Omental fat pad (tissue), 4 donors: ENCODE measurements at places on chromosomes 11 and 22. TPM values are rescaled to one million over a fixed set of nuclear protein-coding genes. Genes with fewer than 3 reads are reported as not detected.

- DNase-seq: no peak
Measured at GRCh38 chr11:66841861-66842260, 1.4 kb upstream of the RCE1 start.

DNA sequence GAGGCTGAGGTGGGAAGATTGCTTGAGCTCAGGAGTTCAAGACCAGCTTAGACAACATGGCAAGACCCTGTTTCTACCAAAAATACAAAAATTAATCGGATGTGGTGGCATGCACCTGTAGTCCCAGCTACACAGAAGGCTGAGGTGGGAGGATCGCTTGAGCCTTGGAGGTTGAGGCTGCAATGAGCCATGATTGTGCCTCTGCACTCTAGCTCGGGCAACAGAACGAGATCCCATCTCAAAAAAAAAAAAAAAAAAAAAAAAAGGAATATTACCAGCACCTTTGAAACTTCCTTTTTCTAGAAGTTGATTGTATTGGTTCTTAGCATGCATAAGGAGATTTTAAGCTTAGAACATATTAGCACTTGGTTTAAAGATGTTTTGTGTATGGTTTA is 11.4 kb downstream of the CRKL start:
- DNase-seq: no peak

C22orf23 gene
- total RNA-seq: not detected

DNA sequence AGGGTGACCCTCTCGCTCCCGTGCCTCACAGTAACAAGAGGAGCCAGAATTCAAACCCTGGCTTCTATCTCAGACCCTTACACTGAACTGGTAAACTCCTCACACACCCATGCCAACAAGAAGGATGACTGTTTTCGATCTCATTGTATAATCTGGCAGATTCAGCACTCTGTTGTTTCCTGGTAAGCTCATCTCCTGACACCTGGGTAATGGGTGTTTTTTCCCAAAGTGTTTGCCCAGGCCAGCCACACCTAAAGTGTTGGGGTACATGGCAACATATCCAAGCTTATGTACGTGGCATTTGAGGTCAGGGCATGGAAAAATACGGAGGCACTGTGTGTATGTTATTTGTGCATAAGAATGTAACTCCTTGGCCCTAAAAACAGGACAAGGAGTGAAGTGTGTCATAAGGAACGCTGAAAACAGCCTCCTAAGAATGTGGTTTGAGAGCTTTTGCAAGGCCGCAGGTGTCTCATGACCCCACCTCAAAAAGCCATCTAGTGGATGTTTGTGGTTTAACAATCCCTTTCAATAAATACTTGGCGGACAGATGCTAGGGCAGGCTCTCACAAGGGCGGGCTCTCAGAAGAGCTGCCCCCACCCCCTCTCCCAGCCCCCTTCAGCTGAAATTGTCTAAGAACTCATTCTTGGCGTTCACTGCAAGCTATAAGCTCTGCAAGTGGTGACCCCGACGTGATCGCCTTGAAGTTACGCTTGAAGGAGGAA is at the start of gene MS4A15:
MS4A15 (plus strand) TSS at position 561 of the 726 bp plus-strand sequence. CDS start 6,867 bp downstream, outside the sequence.
- DNase-seq: no peak

- no peak for DNase-seq
Measured at GRCh38 chr11:19301361-19301760, 60.6 kb upstream of the E2F8 start.

DNA sequence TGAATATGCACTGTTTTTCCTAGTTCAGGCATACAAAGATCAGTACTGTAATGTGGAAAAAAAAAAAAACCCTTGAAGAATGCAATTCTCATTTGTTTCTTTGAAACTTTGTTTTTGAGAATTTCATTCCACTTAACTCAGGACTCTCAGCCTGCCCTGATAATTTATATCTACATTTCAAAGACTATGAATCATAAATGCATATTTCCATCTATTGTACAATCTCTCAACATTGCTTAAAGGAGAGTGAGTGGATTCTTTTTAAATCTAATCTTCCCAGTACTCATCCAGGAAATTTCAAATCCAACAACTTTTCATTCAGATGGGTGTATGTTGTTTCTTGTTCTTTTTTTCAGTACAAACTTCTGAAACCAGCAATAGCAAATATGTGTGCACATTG is 322.2 kb upstream of the DDI1 start:
- DNase-seq: no peak

KCNQ1OT1 gene
- 9.7 TPM for total RNA-seq

- no peak for DNase-seq
Measured at GRCh38 chr11:118057251-118058145, 19.4 kb upstream of the TMPRSS4 start.

HOATZ gene
- total RNA-seq: not detected

DNA sequence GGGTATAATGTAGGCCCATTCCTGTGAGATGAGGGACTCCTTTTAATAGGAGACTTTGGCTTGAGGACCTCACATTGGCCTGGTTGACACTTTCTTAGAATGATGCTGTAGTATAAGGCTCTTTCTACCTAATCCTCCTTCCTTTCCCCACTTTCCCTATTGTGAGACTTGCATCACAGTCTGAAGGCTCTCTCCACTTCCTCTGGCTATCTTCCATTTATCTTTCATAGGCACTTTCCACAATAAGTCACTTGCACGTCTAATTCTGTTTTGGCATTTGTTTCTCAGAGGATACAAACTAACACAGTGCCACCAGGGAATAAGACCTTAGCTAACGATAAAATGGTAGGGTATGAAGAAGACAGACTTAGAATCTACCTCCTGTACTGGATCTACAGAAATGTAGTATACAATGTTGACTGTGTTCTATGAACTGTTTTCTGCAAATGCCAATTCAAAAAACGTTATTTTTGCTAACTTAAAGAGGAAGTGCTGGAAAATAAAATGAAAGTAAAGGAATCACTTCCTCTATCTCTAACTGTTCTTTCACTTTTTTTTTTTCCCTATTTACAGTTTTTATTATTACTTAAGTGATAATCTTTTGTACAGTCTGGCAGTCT is 17.9 kb upstream of the PDE3B start:
- no peak for DNase-seq

- DNase-seq: no peak
Measured at GRCh38 chr11:70341881-70342429, 56.4 kb upstream of the CTTN start.

DNA sequence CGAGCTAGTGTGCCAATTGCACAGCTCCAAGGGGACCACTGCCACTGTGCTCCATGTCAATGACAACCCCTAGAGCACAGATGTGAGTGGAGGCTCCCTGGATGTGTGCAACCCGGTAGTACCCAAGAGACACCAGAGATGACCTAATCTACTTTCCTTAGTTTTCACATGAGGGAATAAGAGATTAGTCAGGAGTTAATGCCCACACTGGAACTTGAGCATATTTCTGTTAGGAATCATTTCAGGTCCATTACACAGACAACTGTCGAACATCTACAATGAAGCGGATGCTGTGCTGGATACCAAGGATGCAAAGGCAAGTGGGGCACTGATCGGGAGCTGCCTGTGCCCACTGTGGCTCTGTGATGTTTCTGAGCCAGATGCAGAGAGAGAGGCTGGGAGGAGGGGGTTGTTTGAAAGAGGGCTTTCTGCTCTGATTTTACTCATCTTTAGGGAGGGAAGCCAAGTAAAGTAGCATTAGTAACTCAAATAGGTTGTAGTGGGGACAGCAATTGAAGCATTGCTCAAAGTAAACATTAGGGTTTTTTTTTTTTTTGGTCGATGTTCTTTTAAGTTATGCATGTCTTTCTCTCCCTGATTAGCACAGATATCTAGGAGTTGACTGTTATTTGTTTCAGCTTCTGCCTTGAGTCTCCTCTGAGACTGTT is 82.5 kb upstream of the SORL1-AS1 start:
- no peak for DNase-seq

DNA sequence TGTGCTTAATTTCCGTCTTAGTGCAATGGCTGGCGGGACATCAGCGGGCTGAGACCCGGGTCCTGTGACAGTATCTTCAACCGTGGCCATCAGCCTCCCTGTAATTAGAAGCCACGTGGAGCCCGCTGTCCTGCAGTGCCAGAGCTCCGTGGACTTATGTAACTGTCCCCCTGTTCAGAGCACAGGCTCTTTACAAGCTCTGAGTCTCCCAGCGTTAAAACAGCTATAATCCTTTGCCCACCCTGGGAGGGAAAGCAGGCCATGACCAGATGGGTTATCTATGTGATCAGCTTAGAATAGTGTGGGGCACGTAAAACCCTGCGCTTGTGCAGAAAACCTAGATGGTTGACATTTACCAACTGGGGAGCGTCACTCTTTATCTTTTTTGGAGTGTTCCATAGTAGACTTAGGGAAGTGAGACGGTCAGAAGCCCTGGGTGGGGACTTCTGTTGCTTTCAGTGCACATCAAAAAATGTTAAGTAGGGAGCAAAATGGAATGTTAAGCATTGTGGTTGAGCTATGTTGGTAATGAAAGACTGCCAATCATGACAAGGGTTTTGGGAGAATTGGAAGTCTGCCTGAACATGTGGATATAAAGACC is 103.5 kb upstream of the CADM1 start:
- DNase-seq: no peak

GRCh38 chr11:125890447-125891100 is 3.1 kb downstream of the HYLS1 start:
- DNase-seq: no peak

DNA sequence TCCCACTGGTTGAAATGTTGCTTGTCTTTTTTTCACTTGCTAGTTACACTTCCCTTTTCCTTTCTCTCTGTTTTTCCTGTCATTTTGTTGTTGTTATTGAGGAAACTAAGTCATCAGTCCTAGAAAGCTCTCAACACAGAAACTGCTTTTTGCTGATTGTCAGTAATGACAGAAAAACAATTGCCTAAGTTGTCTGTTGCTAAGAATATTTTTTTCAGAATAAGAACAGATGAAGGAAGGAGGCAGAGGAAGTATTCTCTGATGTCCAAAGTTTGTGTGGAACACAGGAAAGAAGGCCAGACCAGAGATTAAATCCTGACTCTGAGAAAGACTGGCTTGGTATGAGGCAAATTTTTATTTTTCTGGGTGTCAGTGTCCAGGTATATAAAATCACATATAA is 163.3 kb downstream of the CASP12 start:
- no peak for DNase-seq

DNA sequence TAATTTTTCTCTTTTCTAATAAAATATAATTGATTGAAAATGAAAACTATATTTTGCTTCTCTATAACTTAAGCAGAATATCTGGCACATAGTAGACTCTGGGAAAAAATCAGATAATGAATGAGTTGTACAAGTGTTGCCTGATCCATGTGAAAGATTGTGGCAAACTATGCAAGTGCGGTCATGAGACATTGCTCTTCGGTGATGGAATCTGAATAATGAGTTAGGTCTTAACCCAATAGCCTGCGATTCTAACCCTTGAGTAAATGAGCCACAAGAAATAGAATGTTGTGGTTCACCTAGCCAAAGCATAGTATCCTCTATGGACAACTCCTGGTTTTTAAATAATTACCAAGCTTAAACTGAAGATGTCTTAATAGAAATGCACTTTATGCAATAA is 333.7 kb upstream of the LUZP2 start:
- no peak for DNase-seq

- DNase-seq: no peak
Measured at GRCh38 chr22:35984183-35985175, 44.1 kb downstream of the RBFOX2 start.

DNA sequence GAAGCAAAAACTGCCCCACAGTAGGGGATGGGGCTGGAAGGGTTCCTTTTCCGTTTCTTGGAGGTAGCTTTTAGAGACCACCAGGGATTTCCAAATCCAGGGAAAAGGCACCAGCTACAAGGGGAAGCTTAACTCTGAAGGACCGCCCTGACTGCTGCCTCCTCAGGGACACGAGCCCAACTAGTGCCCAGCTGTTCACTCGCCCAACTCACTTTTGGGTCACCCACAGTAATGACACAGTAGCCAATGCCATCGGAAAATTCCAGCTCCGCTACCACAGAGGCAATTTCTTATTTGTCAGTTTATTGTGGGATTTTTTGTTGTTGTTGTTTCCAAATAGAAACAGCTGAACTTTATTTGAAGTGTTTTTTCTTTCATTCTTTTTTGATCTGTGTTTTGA is 141.3 kb downstream of the ATXN10 start:
- DNase-seq: no peak

PHLDA2 gene
- total RNA-seq: 3.8 TPM

- no peak for DNase-seq
Measured at GRCh38 chr11:126173257-126173656, 38.2 kb downstream of the RPUSD4 start.

- no peak for DNase-seq
Measured at GRCh38 chr11:101738452-101738851, 154.6 kb upstream of the TRPC6 start.

KREMEN1 gene
- 23.8 TPM for total RNA-seq

DNA sequence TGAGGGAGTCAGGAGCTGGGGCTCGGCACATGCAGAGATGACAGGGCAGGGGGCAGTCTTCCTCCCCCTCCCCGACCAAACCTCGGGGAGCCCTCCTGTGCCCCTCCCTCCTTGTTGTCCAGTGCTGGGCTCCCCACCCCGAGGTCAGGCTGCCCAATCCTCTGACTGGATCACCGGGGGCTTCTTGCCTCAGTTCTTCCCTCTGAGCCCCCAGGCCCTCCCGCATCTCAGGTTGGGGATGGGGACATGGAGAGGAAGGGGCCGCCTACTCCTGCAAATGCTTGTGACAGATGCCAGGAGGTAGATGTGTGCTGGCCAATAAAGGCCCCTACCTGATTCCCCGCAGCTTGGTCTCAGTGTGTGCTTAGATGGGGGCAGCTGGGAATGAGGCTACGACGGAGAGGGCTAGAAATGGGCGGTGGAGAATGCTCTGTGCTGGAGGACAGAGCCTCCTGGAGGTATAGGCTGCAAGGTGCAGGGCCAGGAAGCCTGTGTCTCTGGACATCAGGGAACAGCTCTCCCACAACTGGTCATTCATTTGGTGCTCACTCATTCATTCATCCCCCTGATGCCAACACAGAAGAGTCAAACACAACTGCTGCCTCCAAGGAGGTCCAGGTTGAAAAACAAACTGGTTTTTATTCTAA is 8.4 kb downstream of the RHBDD3 start:
- DNase-seq: no peak

DNA sequence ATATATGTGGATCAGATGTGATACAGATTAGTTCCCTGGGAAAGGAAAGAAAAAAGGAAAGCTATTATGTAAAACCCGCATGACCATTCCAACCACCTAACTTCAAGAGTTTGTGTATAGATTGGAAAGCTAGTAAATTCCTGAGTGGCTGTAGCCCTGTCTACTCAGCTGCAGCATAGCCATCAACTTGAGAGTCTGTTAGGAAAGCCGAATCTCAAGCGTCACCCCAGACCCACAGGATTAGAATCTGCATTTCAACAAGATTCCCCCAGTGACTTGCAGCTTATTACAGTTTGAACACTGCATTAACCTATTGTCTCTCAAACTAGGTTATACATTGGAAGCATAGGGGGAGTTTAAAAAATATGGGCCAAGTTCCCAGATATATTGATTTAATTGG is 921.7 kb downstream of the LRRC4C start:
- DNase-seq: no peak

ALDH3B1 gene
- total RNA-seq: 27.7 TPM

ALX4 gene
- not detected for total RNA-seq

CD81 gene
- 540 TPM for total RNA-seq

CFAP300 gene
- total RNA-seq: 3.2 TPM

- no peak for DNase-seq
Measured at GRCh38 chr11:9901943-9902342, 238.1 kb downstream of the SWAP70 start.
